ENCODE measurements at places on chromosomes 3 and 15.

DNA sequence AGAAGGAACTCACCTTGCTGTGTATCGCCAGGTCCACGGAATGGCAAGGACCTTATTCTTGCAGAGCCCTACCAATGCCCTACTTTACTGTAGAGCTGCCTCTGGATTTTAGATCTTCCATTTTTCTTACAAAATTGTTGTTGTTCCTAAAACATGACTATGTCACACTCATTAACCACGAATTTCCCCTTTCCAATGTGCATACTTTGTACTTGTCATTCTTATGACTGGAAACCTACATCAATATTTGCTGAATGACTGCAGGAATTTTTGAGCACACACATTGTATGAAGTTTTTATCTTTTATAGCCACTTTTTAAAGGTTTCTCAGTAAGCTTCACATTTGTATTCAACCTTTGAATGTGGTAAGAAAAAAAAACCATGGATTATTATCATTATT lies 35.9 kb upstream of the CMSS1 start:
- DNase-seq = no peak

- DNase-seq = no peak
These were observed 67.9 kb upstream of the MITF start for GRCh38 chr3:69671082-69671952.

DNA sequence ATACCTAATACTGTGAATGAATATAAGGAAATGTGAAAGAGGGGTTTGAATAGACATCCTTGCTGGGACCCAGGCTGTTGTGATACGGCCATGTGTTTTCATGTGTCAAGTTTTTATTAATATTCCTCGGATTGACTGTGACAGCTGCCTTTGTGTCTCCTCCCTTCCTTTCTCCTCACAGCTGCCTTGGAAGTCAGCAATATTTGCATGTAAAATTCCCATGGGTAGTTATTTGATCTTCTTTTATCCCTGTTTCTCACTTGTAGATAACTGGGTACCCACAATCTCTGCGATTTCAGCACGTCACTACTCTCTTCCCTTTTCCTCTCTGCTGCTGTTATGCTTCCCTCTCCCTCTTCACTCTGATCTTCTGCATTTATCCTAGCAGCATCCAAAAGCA lies 9.4 kb downstream of the GPR156 start:
- no peak for DNase-seq

GRCh38 chr3:17753632-17753992 lies 11.2 kb upstream of the TBC1D5 start:
- DNase-seq = no peak

DNA sequence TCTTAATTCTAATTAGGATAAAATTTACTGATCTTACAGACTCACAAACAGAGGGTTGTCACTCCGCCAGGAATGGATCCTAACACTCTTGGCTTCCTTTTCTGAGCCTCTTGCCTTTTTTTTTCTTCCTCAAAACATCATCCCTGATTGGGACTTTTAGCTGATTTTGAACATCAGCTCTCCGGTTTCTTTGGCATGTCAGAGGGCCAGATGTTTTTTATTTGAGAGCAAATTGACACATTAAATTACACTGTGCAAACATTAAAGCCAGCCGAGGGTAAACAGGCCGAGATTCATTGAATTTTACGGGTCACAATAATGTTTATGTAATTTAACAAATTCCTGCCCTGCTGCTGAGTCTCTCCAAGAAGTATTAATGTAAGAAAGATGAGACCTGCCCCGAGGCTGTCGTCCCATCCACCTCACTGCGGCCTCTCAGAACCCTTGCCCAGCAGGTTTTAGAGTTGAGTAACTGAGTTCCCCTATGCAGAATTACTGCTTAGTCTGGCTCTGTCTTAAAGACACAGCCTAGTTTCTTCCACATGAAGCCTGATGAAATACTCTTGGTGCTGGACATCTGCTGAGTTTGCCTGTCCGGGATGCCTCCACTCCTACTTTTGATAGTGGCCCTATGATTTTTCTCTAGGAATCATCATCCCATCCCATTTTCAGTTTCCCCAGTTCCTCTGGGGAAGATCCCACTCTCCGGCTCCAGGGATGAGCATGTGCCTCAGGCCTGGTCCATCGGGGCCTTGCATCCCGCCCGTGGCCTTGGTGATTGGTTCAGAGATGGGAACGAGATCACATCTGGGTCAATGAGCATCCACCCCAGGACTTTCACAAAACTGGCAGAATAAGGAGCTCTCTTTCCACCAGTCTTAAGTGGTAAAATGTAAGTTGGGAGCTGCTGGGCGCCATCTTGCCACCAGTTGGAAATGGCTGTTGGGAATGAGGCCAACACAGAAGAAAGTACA lies 226.6 kb upstream of the TLE3 start:
- DNase-seq = peak; percentile 88
